ENCODE measurements at places on chromosomes 7 and 10. TPM values are rescaled to one million over a fixed set of nuclear protein-coding genes. Genes with fewer than 3 reads are reported as not detected.

The NPC1L1 gene
- not detected for total RNA-seq

The DOCK4 gene
- total RNA-seq, result 48.5 TPM

The HTR7 gene
- not detected for total RNA-seq

The C7orf57 gene
- total RNA-seq, result 0.15 TPM

The STRA8 gene
- total RNA-seq, result not detected

The NUDT13 gene
- total RNA-seq, result 1.1 TPM

The CNNM1 gene
- not detected for total RNA-seq

The CYP17A1 gene
- not detected for total RNA-seq

The ABLIM1 gene
- total RNA-seq, result 43.5 TPM

The MARCHF5 gene
- total RNA-seq, result 12.8 TPM

The TEX36 gene
- not detected for total RNA-seq

The CYREN gene
- 12.8 TPM for total RNA-seq

The HOXA11 gene
- total RNA-seq, result 4.0 TPM

The MSRB2 gene
- total RNA-seq, result 11.1 TPM

The SPACDR gene
- total RNA-seq, result 3.4 TPM

The TBATA gene
- not detected for total RNA-seq

The CFAP69 gene
- total RNA-seq, result 0.27 TPM

The C10orf95 gene
- total RNA-seq, result not detected

The CYP2C19 gene
- total RNA-seq, result not detected

The PNLIPRP2 gene
- not detected for total RNA-seq

The LIPK gene
- not detected for total RNA-seq

The CFTR gene
- total RNA-seq, result 1.7 TPM

The PWWP2B gene
- total RNA-seq, result 7.3 TPM

The IL6 gene
- 11.0 TPM for total RNA-seq

The INMT gene
- total RNA-seq, result 0.27 TPM

The TSPAN12 gene
- total RNA-seq, result 10.4 TPM

The DKK1 gene
- 166 TPM for total RNA-seq

The DEPP1 gene
- 40.5 TPM for total RNA-seq

The TRRAP gene
- 21.7 TPM for total RNA-seq

The GRM3 gene
- total RNA-seq, result not detected
